Amniotic epithelial cell (primary cell): ENCODE measurements at places on chromosomes 3 and 15.

DNA sequence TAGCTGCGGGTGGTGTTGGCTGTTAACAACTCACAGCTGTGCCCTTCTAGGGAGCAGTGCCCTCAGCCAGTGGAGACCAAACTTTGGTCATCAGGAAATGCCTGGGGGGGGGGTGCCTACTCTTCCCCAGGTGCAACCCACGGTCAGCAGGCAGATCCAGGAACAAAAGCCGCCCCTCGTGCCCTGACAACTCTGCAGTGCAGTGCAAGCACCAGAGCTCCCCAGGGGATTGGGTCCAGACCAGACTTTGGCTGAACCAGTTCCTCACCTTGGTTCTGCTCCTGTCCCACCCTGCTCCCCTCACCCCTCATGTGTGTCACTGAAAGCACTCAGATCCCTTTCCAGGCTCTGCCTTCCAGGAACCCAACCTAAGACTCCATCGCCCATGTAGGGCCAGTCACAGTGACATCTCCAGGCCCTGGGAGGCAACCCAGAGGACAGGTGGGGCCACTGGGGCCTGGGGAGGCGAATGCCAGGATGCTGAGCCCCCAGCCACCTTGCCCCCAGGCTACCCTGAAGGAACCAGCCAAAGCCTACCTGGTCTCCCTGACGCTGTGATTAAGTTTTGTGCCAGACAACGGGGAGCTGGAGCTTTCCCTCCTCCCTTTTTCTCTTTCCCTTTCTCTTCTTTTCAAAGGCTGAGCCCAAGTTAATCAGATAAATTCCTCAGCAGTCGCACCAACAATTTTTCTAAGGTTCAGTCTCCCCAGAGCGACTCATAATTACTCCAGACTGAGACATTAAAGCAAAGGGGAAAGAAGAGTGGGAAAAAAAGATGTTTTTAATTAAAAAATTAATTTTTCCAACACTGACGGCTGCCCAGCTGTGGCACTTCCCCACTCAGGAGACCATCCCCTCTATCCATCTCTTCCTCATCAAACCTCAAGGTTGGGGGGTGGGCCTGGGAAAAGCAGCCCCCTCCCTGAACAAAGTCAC is 207.5 kb upstream of the LINGO1 start:
- DNase-seq: no peak

GRCh38 chr3:23672628-23673027 is 133.1 kb upstream of the UBE2E1 start:
- DNase-seq: no peak

GRCh38 chr15:82648257-82649103 is 1.3 kb upstream of the CPEB1 start:
- DNase-seq: no peak

DNA sequence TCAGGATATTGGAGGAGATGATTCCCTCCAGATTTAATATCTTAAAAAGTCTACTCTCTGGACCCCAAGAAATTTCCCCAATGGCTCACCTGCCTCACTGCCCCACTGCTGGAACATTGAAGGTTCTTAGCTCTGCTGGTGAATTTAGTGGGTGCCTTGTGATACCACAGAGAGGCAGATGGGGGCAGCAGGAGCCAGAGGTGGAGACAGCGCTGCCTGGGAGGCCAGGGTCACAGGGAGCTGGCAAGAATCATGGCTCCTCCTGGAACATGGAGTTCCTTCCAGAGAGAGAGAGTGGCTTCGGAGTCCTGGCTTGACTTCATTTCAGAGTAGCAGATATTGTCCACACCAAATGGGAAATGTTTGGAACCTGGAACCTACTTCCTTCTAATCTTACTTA is 263.5 kb upstream of the CFAP20DC start:
- DNase-seq: peak; percentile 64

DNA sequence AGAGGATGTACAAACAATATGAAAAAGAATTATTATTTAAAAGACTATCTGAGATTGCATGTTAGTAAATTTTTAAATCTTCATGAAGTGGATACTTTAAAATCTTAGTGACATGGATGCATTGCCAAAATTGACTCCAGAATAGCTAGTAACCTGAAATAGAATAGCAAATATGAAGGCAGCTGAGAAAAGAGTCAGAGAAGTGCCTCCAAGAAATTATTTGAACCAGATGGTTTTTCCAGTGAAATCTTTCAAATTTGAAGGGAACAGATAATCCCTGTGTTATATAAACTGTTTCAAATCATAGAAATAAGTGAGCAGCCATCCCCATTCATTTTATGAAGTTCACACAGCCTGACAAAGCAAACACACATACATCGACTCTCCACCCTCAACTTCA is 29.6 kb downstream of the FSIP1 start:
- DNase-seq: no peak

GRCh38 chr3:180306691-180307090 is 270.0 kb upstream of the PEX5L start:
- no peak for DNase-seq
